Right cardiac atrium (tissue), 5 donors: ENCODE measurements at places on chromosomes 4 and X. TPM values are rescaled to one million over a fixed set of nuclear protein-coding genes. Genes with fewer than 3 reads are reported as not detected.

- DNase-seq = no peak
Measured at GRCh38 chr4:79886557-79886956, 186.5 kb downstream of the ANTXR2 start.

MORC4 gene
- 4.4 TPM for total RNA-seq

AMOT gene
- 18.2 TPM for total RNA-seq

P2RY4 gene
- total RNA-seq = not detected

ABCG2 gene
- 1.6 TPM for total RNA-seq

- no peak for DNase-seq
Measured at GRCh38 chr4:110395421-110395820, 80.5 kb upstream of the ENPEP start.

DNA sequence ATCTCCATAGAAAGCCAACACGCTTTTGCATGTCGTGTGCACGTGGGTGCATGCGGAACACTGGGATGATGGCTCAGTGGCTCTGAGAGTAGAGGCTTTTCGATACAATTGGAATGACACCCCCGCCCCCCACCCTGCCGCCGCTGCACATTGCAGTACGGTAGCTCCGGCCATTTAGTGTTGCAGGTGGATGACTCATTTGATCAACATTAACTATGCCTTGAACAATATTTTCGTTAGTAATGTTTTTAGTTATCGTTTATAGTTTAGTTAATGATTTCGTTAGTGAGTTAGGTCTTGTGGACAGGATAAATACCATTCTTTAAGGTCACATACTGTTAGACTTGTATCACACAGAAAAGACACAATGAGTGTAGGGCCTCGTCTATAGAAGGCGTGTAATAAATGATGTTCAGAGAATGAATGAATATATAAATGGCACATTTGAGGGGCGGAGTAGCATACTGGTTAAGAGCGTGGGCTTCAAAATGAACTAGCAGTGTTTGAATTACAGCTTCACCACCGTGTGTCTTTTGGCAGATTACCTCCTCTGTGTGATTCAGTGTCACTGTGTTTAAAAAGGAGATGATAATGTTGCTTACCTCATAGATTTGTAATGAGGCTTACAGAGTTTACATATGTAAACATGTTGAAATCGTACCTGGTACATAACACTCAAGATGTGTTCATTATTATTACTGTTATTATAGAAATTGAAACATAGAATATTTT, 67.2 kb upstream of the TENM3 start:
- no peak for DNase-seq

REPS2 gene
- 8.9 TPM for total RNA-seq

TAF7L gene
- not detected for total RNA-seq

DNA sequence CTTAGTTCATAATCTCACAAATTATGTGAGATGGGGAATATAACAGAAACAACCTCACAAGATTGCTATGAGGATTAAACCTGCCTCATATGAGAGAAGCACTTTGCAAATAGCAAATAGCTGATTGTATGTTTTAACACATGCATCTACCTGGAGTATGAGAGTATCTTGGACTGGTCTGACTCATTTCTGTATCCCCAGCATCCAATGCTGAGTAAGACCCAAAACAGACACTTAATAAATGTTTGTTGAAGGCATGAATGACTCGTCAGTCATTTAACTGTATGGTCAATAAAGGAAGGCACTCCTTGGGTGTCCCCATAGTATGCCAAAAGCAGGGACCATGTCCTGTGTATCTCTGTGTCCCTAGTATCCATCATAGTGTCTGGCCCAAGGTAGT, 350.9 kb upstream of the F9 start:
- DNase-seq = no peak

DNA sequence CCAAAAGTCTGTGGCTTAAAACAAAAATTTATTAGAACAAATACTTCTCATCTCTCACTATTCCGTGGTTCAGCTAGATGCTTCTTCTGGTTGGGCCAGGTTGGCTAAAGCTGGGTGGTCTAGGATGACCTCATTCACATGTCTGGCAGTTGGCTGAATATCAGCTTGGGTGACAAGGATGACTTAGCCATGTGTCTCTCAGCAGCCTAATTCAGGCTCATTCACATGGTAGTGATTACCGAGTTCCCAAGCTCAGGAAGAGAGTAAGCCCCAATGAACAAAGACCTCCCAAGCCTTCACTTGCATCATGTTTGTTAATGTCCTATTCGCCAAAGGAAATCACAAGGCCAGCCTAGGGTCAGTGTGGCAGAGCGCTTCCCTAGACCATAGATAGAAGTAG, 119.4 kb downstream of the FANCB start:
- no peak for DNase-seq

- no peak for DNase-seq
Measured at GRCh38 chr4:156293657-156294297, 340.1 kb upstream of the CTSO start.

INTU gene
- total RNA-seq = 6.8 TPM

DNA sequence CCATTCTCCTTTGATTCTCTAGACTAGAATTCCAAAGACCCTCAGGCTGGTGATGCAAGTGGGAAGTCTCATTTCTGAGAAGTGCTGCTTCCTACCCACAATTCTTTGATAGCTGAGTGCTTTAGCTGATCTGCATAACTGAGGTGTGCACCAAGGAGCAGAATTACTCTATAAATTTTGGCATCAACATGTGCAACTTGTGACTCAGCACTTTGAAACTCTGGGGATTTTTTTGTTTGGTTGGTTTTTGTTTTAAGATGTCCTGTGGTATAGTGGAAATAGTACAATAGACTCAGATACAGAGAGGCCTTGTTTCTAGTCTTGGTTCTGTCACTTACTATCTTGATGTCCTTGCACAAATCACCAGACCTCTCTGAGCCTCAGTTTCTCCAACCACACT, 148.4 kb downstream of the AR start:
- DNase-seq = no peak

MAGED4 gene
- total RNA-seq = 2.4 TPM

ANOS1 gene
- 3.3 TPM for total RNA-seq

TCEAL5 gene
- total RNA-seq = 0.45 TPM

DNA sequence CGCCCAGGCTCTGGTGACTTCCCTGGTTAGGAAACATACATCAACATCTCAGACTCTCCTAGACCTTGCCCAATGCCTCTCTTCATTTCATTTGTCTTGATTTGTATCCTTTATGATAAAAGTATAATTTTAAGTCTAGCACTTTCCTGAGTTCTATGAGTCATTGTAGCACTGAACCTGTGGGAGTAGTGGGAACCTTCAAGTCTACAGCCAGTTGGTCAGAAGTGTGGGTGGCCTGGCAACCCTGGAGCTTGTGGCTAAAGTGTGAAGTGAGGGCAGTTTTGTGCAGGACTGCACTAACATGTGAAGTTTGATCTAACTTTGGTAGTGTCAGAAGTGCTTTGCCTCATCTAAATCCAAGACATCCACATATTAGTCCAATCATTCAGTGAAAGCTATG, 259.3 kb upstream of the IGFBP7 start:
- no peak for DNase-seq
